ENCODE measurements at places on chromosomes 3 and 15.

GRCh38 chr3:137103739-137104138 is 146.0 kb downstream of the IL20RB start:
- DNase-seq = no peak

- no peak for DNase-seq
Measured at GRCh38 chr3:132978464-132978863, 59.7 kb upstream of the TMEM108 start.

- no peak for DNase-seq
Measured at GRCh38 chr3:192515664-192516045, 211.7 kb downstream of the FGF12 start.

DNA sequence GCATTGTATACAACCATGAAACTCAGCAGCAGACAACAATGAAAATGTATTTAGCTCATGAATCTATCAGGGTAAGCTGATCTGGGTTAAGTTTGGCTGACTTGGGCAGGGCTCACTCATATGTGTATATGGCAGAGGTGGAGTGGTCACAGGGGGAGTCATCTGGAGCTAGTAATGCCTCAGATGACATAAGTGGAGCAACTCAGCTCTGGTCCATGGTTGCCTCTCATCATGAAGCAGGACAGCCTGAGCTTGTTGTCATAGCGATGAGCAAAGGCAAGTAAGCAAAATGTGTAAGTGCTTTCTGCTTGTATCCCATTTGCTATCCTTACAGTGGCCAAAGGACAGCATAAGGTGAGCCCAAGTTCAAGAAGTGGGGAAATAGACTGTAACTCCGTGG is 64.5 kb downstream of the ALCAM start:
- DNase-seq = no peak

DNA sequence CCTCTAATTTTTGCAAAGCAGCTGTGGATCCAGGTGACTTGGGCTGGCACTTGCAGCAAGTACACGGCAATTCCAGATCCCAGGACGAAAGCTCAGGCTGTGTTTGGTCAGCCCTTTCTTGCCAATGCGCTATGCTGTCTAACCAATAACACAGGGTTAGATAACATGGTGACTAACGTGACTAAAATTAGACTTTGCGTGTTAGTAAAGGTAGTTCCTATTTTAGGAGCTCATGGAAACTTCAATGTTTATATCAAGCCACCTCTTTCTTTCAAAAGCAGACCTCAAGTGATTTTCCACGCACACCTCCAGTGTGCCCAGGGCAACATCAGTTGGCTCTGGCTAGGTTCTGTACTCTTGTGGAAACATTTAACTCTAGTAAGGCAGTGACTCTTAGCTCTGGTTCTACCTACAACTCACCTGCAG is 32.5 kb downstream of the CDCP1 start:
- DNase-seq = no peak

- DNase-seq = no peak
Measured at GRCh38 chr15:100689131-100689899, 86.9 kb downstream of the ASB7 start.

- no peak for DNase-seq
Measured at GRCh38 chr15:43901495-43901894, 74.7 kb downstream of the WDR76 start.

GRCh38 chr3:72052841-72053409 is 268.0 kb upstream of the PROK2 start:
- DNase-seq = no peak

DNA sequence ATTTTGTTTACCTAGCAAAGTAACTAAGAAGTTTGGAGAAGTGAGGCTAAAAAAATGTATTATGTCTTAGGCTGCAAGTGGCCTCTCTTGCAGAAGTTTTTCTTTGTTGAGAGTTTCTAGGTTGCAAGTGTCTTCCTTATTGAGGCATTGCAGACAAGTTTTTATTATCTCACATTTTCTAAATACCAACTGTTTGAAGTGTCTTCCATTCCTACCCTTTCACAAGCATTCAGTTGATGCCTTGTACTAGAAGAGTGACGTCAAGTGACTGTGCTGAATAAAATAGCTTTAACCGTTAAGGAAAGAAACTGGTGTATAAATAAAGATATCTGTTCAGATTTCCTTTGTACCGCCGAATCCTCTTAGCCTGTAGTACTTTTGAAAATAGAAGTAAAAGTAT is 123.3 kb downstream of the ALCAM start:
- no peak for DNase-seq

DNA sequence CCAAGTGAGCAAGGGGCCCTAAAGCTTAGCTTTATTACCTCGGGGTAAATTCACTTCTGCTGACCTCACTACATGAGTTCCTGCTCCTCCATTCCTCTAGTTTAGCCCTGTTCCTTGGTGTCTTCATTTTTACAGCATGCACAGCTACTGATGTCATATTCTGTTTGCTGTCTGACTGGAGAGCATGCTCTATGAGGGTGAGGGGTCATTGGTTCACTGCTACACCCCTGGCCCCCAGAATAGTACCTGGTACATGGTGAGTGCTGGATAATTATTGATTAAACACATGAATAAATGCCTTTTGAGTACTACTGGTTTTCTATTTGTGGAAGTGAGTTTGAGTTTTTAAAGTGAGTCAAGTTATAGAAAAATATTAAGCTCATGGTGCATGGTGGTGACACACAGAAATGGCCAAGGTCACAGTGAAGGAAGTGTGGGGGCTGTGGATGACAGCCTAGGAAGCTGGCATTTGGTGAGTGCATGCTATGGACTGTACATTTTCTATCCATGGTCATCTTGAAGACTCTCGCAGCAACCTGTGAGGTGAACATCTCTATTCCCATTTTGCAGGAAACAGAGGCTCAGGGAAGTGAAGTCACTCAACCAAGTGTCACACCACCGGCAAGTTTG is 34.0 kb downstream of the RPLP1 start:
- DNase-seq = no peak

GRCh38 chr3:111730143-111730542 is 128.9 kb upstream of the PHLDB2 start:
- no peak for DNase-seq

GRCh38 chr15:63895787-63896218 is 62.1 kb upstream of the HERC1 start:
- no peak for DNase-seq

- no peak for DNase-seq
Measured at GRCh38 chr3:47961815-47962606, 54.2 kb downstream of the MAP4 start.

- DNase-seq = no peak
Measured at GRCh38 chr3:114902691-114903101, 244.4 kb downstream of the ZBTB20 start.

DNA sequence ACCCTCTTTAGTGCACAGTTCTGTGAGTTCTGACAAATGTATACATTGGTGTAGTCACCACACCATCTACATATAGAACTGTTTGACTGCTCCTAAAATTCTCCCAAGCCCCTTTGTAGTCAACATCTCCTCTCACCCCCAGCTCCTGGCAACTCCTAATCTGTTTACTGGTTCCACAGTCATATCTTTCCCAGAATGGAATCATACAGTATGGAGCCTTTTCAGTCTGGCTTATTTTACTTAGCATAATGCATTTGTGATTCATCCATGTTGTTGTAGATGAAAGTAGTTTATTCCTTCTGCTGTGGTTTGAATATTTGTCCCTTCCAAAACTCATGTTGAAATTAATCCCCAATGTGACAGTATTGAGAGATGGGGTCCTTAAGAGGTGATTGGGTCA is 41.6 kb upstream of the CCDC174 start:
- DNase-seq = no peak

- DNase-seq = no peak
Measured at GRCh38 chr15:42012241-42012640, 8.6 kb downstream of the PLA2G4E start.

DNA sequence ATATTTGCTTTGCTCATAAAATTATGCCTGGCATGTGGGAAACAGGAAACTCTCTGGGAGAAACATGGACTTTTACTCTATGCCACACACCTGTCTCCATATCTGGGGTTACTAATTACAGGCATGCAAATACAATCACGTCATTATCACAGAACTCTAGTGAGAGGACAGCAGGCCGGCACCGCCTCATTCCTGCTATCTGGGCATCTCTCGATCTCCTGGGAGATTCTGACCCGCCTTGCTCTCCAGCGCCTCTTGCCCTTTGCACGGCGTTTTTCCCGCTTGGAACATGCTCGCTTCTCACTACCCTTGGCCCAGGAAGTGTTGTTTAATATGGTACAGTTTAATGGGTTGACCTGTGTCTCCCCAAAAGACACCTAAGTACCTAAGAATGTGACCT is 45.4 kb upstream of the PARL start:
- DNase-seq = no peak

- no peak for DNase-seq
Measured at GRCh38 chr15:80727196-80727595, 32.1 kb downstream of the ABHD17C start.

DNA sequence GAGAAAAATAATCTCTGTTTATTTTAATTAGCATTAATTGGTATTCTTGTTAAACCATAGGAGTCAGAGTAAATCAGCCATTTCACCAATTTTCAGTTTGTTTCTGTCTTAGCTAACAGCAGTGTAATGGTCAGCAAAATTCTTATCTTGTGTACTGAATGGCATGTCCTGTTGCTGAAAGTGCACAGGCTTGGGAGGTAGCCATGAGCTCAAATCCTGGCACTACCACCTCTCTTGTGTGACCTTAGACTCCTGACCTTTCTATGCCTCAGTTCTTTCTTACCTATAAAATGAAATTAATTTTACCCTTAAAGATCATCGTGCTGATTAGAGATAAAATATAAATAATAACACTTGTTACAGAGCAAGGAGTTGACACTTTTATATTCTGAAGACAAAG is 35.8 kb downstream of the MLH1 start:
- no peak for DNase-seq

DNA sequence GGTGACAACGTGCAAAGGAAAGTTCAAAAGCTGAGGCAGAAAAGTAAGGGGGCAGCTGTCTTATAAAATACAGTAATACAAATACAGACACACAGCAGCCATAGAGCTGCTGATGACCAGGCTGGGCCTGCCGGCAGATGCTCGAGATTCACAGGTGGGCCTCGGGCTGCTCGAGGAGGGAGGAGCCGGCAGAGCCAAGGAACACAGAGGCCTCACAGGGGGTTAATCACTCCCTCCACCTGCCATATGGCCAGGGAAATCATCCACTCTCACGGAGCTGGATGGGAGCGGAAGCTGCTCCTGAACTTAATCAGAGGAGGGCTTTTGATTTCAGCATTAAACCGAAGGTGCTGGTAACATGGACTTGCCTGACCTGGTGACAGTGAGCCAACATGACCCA is 29.6 kb upstream of the MGLL start:
- DNase-seq = no peak

- no peak for DNase-seq
Measured at GRCh38 chr3:53218131-53218530, 37.7 kb downstream of the TKT start.

DNA sequence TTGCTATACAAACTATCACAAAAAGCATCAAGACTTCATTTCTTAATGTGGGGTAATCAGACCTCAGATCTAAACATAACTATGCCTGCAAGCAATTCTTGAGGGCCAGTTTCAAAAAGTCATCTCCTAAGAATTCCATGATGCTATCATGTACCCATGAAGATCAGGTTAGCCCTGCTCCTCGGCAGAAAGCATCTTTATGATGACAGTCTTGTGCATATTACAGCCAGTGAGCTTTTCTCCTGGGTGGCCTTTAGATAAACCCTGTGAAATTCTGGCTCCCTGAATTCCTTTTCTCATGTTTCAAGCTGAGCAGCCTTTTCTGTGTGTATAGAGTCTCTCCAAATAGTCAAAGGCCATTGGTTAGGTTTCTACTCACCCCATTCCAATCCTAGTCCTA is 201.9 kb upstream of the MCTP2 start:
- DNase-seq = no peak
